MV-4-11 (cell line): ENCODE measurements at places on chromosomes 4 and X.

DNA sequence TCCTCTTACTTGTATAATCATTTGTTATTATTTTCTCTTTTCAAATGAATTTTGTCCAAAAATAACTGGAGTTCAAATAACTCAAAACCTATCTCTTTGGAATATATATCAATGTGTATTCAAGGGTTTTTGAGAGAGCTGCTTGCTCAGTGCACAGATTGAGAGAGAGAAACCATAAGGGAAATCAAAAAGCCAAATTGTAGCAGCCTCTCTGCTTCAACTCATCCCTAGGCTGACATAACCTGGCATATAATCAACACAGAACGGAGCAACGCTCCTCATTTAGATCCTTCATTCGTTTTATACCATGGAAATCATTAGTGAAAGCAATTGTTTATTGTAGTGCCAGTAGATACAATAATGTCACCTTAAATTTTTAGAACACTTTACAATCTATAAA is 1.8 kb upstream of the GPM6A start:
- no peak for DNase-seq

- no peak for DNase-seq
These were observed 394.7 kb upstream of the CPEB2 start for GRCh38 chr4:14607578-14607977.

DNA sequence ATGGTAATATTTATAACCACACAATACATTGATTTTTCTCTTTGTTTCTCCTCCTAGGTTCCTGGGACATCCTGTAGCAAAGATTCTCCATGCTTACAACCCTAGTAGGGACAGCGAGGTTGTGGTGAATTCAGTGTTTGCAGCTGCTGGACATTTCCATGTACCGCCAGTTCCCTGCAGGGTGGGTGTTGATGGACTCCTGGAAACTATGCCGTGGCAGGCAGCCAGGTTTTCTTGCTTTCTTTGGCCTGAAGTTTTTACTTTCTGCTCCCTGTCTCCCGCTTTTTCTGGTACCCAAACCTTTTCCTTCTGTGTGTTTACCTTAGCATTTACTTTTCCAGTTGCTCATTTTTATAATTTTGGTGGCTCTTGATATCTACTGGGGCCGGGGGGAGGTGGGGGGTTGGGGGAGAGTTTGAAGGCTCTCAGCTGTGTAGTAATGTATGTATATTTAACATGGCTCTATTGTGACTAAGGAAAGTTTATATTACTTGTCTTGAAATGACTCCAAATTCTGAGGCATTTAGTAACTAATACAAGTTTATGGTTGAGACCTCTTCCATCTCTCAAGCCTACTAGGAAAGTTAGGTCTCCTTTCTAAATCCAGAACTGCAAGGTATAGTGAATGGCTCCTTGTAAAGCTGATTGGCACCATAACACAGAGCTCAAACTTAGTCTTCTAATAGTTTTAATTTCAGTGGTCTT is 89.7 kb downstream of the TMEM131L start:
- DNase-seq, result no peak

DNA sequence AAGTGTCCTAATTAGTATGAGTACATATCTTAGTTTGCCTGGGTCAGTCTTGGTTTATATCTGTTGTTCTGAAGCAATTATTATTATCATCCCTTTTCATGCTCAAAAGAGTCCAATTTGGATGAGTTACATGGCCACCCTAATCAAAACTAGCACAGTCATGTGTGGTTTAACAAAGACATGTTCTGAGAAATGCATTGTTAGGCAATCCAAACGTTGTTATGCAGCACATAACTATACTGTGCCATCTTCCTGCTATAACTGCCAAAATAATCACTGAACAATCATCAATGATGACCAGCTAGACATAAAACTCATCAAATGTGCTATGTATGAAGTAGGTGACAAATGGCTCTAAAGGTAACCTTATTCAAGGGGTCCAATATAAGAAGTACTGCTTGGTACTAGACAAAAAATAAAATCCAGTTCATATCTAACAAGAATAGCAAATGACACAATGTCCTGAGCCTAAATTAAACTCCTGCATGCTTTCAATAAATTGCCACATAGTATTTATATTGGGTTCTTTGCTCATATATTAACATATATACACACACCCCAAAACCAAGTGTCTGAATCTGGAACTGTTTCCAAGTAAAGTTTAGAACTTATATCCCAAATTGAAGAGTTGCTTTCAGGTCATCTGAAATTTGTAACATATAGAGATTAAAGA is 41.9 kb downstream of the CNOT6L start:
- peak; percentile 62 for DNase-seq

- DNase-seq, result no peak
These were observed 94.8 kb upstream of the PSAPL1 start for GRCh38 chr4:7529368-7530080.

- no peak for DNase-seq
These were observed 72.6 kb downstream of the METTL14 start for GRCh38 chr4:118757761-118758251.

GRCh38 chr4:159655547-159655946 is 552.7 kb downstream of the RAPGEF2 start:
- no peak for DNase-seq

DNA sequence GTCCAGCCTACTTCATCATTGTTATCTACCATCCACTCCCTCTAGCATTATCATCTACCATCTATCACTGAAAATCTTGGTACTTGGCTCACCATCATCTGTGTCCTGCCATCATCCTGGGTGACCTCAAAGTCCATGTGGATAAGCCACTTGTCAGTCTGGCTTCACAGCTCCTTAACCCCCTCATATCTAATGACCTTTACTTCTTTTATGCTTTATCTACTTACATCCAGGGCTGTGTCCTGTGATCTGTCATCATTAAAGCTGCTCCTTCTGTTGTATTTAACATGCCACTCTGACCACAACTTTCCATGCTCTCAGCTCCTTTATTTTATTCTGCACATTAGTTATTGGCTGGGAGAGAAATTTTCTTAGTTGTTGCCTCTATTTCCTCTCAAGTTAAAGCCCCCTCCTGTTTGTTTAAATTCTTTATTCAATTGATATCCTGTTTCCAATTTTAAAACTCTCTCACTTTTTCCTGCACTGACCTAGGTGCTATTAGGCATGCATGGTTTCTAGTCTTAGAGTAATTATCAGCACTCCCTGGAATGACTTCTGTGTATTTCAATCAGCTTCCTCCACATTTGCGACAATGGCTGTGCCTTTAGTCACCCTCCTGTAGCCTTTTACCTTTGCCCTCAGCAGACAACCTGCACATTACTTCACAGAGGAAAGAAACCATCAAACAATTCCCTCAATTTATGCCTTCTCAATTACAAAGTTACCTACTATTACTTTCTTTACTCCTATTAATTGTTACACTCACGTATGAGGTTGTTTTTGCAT is 8.1 kb upstream of the FABP2 start:
- DNase-seq, result no peak

GRCh38 chrX:115330498-115331168 is 41.1 kb downstream of the LUZP4 start:
- peak; percentile 31 for DNase-seq

GRCh38 chrX:154761977-154762536 is 607 bp upstream of the DKC1 start:
- DNase-seq, result no peak

- no peak for DNase-seq
These were observed 12.5 kb upstream of the PLK4 start for GRCh38 chr4:127868196-127868595.
